ENCODE measurements at places on chromosomes 2 and 18.

DNA sequence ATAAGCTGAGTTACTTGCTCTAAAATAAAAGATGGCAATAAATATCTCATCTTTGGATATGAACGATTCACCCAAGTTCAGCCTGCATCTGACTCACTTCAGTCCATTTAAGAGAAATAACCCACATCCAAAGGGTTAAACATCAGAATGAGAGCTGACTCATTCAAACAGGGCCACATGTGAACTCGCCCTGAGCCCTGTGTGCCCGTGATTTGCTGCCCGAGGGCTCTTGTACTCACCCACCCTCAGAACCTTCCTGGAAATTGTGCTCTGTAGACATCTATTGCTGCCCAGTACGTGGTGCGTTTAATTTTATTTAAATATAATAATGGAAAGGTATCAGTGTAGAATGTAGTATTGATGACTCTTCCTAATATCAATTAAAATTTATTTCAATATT lies 66.9 kb upstream of the RBM44 start:
- DNase-seq: peak; percentile 57

- DNase-seq: no peak
These were observed 41.4 kb upstream of the EML4 start for GRCh38 chr2:42127425-42128424.

- no peak for DNase-seq
These were observed 176.9 kb upstream of the MC4R start for GRCh38 chr18:60549338-60549960.

DNA sequence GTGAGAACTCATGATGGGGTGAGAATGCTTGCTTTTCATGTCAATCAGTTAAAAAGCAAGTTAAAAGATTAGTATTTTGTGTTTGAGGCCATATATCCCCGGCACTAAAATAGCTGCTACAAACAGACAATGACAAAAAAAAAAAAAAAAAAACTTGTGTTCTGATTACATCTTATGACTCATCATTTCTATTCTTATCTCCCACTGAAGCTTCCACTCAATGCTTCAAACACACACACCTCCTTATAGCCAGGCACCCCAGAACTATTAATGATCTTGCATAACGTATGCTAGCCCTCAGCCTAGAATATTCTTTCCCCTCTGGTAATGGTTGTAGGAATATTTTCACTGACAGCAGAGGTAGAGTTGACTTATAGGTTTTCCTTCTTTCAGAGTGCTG lies 778.3 kb downstream of the TRIB2 start:
- DNase-seq: no peak

DNA sequence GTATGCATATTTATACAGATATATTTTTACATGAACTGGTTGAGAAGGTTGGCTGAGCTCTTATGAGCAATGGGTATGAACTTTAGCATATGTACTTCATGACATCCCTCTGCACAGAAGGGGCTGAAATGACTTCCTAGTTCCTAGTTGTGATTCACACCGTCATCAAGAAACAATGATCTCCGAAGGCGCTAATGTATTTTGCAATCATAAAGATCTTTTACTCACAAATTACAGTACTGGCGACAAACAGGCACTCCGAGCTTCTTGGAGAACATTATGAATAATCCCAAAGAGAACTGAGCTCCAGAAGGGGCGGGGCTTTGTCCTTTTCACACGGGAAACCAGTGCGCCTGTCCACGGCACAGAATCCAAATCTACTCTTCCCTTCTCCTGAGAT lies 18.1 kb downstream of the BCL2 start:
- no peak for DNase-seq

GRCh38 chr2:12341920-12342319 lies 374.8 kb upstream of the TRIB2 start:
- no peak for DNase-seq

- no peak for DNase-seq
These were observed 1718.6 kb downstream of the SUCLG1 start for GRCh38 chr2:82740527-82740926.

DNA sequence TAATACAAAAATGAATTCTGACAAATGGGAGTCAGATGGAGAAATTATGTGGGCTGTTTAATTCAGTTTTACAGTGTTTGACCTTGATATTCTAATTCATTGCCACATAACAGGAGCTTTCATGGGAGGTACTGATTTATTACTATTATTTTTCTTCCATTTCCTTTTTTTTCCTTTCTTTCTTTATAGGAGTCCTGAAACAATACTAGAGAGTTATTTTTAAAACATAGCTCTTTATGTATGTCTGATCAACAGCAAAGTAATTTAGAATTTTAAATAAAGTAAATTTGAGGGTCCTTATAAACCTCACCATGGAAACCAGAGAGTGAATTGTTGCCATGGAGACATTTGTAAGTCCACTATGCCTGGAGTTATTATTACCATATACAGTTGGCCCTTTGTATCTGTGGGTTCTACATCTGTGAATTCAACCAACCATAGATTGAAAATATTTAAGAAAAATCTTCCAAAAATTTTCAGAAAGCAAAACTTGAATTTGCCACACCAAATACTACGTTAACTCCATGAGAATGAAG lies 40.9 kb upstream of the PPP4R1 start:
- no peak for DNase-seq

DNA sequence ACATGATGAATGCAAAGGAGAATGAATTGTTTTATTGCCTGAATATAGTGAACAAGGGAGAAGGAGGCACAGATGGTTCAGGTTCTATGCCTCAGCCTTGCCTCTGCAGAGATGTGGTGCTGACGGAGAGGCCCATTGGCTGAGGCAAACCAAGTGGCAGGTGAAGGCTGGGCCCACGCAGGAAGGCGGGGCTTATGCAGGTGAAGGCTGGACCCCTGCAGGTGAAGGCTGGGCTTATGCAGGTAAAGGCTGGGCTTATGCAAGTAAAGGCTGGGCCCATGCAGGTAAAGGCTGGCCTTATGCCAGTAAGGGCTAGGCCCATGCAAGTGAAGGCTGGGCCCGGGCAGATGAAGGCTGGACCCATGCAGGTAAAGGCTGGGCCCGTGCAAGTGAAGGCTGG lies 414.7 kb downstream of the LRATD1 start:
- DNase-seq: no peak

GRCh38 chr2:143807192-143807591 lies 678.0 kb downstream of the ARHGAP15 start:
- DNase-seq: no peak
